ENCODE measurements at places on chromosomes 3 and 15. TPM values are rescaled to one million over a fixed set of nuclear protein-coding genes. Genes with fewer than 3 reads are reported as not detected.

ARIH2 gene
- total RNA-seq = 96.5 TPM

SUCLG2 gene
- total RNA-seq = 73.0 TPM

C3orf49 gene
- total RNA-seq = not detected

TARS3 gene
- total RNA-seq = 23.7 TPM

KLHL6 gene
- 1.5 TPM for total RNA-seq

SNX22 gene
- total RNA-seq = 56.2 TPM

DNA sequence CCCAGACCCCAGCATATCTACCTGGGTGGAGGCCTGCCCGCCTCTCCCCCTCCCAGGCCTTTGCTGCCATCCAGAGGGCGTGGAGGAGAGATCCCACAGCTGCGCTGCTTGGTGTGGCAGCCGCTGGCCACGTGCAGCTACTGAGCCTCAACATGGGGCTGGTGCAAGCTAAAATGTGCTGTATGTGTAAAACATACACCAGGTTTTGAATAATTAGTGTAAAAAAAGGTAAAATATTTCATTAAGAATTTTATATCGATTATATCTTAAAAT lies 95.8 kb downstream of the SEC22A start:
- no peak for DNase-seq

DNA sequence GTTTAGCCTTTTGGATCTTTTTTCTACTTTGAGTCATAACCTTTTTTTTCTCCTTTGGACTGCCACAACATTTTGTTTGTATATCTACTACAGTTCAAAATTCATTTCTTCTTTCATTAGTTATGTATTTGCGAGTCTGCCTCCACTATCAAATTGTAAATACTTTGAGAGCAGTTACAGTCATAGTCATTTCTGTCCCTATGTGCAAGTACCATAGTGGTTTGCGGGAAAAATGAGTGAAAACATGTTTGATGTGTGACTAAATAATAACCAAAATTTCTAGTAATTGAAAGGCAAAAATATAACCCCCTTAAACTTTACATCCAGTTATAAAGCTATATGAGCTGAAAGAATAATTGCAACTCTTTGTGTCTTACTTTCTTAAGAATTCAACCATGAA lies 45.8 kb upstream of the CCDC50 start:
- DNase-seq = no peak

- no peak for DNase-seq
Measured at GRCh38 chr15:60551781-60552161, 72.8 kb upstream of the ICE2 start.

DNA sequence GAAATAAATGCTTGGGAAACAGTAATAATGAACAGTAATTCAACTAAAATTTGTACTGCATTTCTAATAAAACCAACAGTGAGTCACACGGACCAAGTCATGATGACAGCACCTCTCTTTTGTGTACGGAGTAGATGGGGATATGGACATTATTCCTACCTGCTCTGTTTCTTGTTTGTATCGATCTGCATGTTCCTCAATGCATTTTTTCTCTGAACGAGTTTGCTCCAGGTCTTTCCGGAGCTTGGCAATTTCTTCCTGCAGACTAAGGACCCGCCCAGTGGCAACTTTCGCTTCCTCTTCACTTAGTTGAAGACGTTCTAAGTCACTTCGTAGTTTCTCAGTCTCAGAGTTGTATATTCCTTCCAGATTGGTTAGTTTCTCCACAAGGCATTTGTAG lies 74.4 kb upstream of the MYO5C start:
- DNase-seq = no peak

DNA sequence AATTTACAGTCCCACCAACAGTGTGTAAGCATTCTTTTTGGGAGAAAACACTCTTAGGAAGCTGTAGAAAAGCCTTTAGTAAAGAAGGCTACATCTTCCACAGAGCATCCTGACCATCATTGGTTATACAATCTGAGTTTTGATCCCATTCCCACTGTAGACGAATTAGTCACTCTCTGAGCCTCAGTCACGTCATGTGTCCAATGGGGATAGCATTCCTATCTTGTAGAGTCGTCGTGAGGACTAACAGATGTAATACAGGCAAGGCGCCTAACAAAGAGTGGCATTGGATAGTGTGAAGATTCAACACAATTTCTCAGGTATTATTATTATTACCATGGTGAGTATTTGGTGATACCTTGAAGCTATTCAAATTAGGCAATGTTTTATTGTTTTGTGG lies 44.0 kb upstream of the ALDH1A3 start:
- no peak for DNase-seq

GRCh38 chr15:57582090-57582489 lies 9.6 kb upstream of the MYZAP start:
- no peak for DNase-seq

GRCh38 chr3:107103786-107104185 lies 273.5 kb upstream of the CCDC54 start:
- DNase-seq = no peak

DNA sequence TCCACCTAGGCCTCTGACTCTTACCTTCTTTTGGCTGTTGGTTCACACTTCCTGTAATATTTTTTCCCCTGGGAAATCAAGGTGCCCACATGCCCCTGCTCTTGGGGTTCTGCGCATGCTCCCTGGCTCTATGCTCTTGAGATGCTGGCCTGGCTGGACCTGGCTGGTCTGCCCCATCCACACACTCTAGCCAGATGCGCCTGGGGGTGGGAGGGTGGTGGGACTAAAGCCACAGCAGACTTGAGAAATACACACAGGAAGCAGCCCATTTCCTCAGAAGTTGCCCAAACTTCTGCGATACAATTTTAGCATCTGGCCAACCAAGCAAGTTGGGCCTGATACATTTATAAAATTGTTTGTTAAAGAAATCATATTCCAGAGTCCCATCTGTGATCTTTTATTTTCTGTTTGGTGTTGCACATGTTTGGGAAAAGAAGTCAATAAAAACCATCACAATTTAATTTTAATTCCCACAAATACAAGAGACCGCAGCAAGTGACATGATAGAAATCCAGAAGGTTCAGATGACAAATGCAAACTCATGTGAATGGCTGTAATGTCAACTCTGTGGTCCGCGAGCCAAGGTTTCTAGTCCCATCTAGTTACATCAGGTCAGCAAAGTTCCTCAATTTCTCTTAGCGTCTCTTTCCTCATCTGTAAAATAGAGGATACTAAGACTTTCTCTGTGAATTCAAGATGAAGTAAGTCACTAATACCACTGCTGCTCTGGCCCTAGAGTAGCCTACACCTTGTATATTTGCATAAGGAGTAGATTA lies 55.9 kb upstream of the MEF2A start:
- no peak for DNase-seq

GRCh38 chr3:155594526-155595187 lies 150.2 kb downstream of the PLCH1 start:
- no peak for DNase-seq

GRCh38 chr3:126849768-126850167 lies 133.1 kb upstream of the PLXNA1 start:
- DNase-seq = no peak

DNA sequence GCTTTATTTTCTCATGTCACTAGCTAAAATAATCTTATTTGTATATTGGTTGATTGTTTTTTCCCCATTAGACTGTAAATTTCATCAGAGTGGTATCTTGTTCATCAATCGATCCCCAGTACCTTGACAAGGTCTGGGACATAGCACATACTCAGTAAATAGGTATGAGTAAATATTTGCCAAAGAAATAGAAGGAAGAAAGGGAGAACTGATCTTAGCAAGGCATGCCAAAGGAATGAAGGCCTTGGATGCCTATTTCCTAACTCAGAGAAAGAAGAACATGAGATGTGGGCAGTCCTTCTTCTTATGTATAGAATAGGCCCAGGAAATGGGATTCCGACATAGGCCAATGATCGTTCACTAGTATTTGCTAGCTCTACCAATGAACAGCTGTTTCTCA lies 54.7 kb downstream of the ISL2 start:
- DNase-seq = no peak

GRCh38 chr3:194856296-194856695 lies 170.6 kb downstream of the FAM43A start:
- DNase-seq = peak; percentile 54

DNA sequence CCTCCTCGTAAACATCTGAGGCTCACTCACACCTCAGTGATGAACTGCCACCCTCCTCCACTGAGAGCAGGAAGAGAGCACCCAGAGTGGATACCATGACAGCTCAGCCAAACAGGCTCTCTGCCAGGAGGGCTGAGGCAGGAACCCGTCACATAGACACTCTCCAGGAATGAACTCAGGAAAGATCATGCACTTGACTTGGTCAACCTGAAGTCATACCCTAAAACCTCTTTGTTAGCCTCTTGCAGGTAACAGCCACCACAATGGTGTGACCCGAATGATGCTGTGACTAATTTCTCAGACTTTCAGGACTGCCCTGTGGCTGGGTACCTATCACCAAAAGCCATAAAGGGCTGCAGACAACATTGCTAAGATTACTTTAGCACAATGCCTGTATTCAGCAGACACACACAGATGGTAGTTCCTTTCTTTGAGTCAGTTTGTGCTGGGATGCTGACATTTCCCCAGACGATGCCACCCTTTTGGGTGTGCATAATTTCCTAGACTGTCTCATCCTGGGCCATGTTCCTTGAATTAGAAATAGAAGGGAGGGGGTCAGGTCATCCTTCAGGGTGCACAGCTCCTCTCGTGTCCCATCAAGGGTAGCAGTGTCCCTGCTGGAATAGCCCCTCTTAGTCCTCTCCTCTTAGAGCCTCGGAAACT lies 30.3 kb downstream of the CX3CR1 start:
- DNase-seq = peak; percentile 57

DNA sequence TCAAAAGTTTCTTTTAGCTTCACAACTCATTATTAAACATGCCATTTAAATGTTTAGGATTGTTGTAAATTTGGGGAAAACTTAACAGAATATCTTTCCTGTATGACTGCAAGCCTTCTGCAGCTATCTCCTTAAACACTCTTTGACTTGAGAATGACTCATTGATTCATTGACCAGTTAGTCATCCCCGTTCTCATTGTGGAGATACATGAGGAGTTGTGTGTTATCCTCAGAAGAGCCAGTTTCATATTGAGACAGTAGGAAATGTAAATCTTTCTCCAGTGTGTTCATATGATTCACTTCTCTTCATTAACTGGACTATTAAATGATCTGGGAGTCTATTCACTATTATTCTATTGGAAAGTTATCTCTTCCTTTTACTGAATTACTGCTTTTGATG lies 83.0 kb downstream of the CRYGS start:
- no peak for DNase-seq

GRCh38 chr3:95522449-95522848 lies 1291.9 kb upstream of the EPHA6 start:
- DNase-seq = no peak

GRCh38 chr3:148681080-148681479 lies 16.6 kb upstream of the AGTR1 start:
- DNase-seq = no peak

- peak; percentile 69 for DNase-seq
Measured at GRCh38 chr3:108297647-108298046, 1.3 kb downstream of the HHLA2 start.
